ENCODE measurements at places on chromosomes 6 and 20.

GRCh38 chr20:47730744-47731143 lies 54.5 kb downstream of the SULF2 start:
- peaks cover 15% of the 10 kb centered on the region for H3K36me3 ChIP-seq
- H3K27me3 ChIP-seq = peaks cover 5% of the 10 kb centered on the region
- DNase-seq = no peak

DNA sequence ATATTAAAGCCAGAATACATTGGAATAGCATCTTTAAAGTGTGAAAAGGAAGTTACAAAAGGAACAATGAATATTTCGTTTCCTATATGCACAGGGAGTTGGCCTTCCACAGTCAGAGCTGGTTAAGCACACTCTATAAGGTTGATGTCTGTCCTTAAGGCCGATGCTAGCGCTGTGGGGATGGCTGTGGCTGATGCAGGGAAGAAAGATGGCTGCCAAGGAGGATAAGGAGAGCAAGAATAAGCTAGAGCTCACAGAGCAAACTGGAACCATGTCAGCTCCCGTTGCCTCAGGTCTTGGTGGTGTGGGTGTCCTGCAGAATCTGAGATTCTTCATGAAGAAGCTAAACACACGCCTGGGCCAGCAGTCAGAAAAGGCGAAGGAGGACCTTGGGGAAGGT lies 20.8 kb upstream of the STX11 start:
- H3K4me3 ChIP-seq = no peak overlapping the region
- H3K36me3 ChIP-seq = no peaks in the 10 kb centered on the region
- no peak overlapping the region for H3K27ac ChIP-seq

DNA sequence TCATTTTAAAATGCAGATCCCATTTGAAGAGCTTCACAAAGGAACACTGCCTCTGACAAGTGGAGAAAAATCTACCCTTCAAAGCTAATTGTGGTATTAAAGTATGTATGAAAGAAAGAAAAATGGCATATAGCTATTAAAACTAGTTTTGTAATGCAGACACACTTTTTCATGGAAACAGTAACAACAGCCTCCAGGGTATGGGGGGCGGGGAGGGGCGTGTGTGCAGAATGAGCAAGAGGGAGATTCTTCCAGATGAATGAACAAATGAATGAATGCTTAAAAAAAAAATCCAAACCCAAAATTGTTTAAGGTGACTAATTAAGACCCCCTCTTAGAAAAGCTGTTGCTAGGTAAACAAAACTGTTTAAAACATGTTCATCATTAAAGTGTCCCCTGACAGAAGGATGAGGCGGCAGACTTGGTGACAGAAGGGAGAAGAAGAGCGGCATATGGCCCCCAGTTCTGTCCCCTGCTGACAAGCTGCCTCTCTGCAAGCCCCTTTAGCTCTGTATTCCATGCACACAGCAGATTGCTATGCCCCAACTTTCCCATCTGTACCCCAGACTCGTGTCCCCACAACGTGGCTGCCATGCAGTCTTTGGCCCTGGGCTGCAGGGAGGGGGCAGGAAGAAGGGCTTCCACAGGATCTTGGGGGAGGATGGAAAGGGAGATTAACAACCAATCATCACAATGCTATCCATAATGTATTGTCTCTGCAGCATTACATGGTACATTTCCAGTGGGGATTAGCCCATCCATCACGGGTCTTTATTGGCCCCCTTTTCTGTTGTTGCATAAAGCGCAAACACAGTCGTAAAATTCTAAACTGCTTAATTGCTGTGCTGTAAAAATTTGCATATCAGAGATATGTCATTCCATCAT lies 108.4 kb upstream of the OLIG3 start:
- no peak for DNase-seq
- H3K4me3 ChIP-seq = no peak overlapping the region
- peaks cover 29% of the 10 kb centered on the region for H3K27me3 ChIP-seq
- no peak overlapping the region for H3K27ac ChIP-seq

DNA sequence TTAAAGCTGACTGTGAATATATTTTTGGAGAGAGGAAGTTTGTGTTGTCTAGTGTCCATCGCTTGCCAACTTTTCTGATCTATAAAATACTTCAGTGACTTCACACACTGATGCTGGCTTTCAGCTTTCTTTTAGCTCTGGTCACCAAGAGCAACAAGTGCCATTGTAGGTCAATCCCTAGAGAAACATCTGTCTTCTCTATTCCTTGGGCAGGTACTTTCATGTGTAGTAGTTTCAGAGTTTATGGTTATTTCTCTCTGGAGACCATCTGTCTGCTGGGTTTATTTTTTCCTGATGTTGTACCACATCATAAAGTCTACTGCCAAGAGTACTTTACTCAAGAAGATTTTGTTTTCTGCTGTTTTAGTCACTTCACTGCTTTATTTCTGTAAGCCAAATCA lies 249.9 kb downstream of the KHDC1L start:
- peaks cover 6% of the 10 kb centered on the region for H3K36me3 ChIP-seq
- H3K27me3 ChIP-seq = no peaks in the 10 kb centered on the region
- H3K4me3 ChIP-seq = no peak overlapping the region
- no peak for DNase-seq
- no peak overlapping the region for H3K27ac ChIP-seq

DNA sequence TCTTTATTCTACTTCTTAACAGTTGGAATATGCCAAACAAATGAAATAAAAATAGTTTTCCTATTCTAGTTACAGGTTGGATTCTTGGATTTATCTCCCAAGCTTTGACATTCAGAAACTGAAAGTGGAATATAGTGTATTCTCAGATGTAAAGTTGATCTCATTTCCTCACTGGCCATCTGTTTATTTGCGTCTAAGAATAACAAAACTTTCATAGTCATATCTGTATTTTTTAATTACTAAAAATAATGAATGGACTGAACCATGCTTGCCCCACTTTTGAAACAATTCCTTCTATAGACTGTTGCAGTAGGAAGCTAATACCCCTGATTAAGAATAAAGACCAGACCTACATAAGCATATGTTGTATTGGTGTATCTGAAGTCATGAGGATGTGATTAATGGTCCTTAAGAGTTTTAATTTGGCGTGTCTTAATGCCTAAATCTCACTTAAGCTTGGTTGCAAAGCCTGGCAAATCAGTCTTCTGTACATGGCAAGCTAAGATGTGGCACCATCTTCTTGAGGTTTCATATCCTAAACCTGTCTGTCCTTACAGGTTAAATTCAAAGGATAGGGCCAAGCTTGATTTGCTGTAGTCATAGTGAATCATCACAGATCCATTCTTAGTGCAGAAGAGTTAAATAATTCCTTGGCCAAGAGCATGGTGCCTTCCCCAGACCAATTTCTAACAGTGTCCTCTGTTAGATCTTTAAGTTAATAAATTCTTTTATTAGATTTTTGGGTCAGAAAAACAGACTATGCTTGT lies 58.9 kb downstream of the FOXO3 start:
- DNase-seq = no peak
- H3K36me3 ChIP-seq = peaks cover 4% of the 10 kb centered on the region
- H3K27ac ChIP-seq = no peak overlapping the region
- H3K4me1 ChIP-seq = peaks cover 19% of the 10 kb centered on the region

DNA sequence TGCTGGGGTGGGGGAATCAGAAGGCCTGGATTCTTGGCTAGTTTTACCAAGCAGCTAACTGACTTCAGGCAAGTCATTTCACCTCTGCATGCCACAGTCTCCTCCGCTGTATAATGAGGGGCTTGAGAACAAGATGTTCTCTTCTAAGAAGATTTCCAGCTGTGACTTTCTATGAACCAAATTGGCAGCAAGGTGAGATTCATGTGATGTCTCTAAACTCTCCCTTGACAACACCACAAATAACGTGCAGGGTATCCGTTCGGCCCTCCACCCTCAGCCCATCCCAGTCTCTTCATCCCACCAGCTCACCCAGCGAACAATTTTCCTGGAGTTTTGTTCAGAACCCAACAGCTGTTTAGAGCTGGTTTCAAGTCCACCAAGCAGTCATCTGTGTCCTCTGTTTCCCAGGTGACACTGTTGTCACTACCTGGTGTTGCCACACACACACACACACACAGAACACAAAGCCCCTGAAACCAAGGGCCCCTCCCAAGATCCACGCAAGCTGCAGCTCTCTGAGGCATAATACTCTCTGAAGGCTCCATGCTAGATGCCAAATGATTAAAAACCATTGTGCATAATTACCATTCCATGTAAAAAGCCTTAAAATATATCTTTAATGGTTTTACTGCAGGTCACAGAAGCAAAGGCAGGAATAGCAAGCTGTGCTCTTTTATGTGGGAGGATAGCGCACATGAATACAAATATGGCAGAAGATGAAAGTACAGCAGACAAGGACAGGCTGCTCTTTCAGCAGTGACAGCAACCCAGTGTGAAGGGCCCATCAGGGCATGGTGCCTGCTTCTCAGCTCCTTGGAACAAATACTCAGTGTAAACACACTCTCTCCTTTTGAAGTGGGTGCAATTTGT lies 48.2 kb downstream of the ARHGAP18 start:
- DNase-seq = no peak
- H3K4me1 ChIP-seq = peaks cover 14% of the 10 kb centered on the region
- no peak overlapping the region for H3K4me3 ChIP-seq
- H3K36me3 ChIP-seq = peaks cover 5% of the 10 kb centered on the region

DNA sequence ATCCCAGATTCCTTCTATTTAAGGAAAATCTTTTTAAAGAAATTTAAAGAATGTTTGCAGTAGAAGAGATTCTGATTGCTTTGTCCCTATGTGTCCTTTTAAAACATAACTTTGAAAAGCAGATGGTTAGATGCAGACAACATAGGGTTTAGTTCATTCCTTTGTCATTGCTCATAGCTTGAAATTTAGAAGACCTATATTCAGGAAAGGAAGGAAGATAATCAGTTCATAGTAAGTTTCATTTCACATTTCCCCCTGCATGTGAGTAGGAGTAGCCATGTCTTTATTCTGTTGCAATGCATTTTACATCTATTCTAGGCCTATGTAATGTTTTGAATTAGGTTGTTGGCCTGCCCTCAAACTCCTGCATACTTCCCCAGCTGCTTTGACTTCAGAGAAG lies 197.9 kb upstream of the GRIK2 start:
- no peak for DNase-seq
- no peak overlapping the region for H3K27ac ChIP-seq
- no peaks in the 10 kb centered on the region for H3K27me3 ChIP-seq
- no peaks in the 10 kb centered on the region for H3K36me3 ChIP-seq

DNA sequence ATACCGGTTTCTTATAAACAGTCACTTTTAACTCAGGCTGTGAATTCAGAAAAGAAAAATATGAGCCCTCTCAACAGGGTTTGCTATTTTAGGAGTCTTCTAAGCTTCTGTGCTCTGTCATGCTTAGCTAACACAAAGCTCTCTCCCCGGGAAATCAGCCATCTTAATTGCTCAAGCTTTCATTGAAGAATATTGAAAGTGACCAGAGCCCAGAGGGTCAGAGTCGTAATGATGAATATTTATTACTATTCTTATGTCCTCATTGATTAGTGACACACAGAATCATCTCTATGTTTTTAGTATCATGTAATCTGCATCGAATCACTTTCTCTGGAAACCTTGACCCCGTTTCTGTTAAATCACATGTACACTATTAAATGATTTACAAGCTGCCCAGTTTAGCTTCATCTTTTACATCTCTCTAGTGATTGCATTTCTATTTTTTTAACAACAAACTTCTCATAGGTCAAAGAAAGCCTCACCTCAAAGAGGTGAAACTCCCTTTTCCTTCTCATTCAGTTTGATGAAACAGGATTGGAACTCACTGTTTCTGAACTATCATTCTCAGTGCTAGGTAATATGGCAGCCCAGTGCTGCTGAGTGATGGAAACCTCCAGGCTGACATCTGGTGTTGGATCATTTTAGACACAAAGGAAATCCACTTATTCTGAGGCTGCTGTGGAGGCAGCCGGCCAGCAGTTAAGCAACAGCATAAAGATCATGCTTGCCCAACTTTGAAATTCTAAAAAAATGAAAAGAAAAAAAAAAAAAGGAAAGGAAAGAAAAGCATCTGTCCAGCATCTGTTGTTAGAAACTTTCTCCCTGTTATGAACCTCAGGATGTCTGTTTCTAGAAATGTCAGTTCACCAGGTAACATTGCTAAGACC lies 96.3 kb downstream of the RFPL4B start:
- H3K4me1 ChIP-seq = no peaks in the 10 kb centered on the region
- no peak overlapping the region for H3K4me3 ChIP-seq
- no peak for DNase-seq
- no peaks in the 10 kb centered on the region for H3K27me3 ChIP-seq

DNA sequence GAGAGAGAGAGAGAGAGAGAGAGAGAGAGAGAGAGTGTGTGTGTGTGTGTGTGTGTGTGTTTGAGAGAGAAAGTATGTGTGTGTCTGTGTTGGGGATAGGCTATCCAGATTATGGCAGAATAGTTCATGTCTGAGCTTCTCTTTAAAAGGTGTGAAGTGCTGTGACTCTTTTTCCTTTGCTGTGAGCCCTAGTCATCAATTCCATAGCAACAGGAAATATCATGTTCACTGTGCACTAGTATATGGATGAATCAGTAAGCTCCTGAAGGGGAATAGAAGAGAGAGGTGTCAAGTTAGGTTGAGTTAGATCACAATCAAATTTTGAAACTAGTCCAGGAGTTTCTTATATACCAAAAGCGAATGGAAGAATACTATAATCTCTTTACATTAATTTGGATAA lies 318.7 kb downstream of the RFPL4B start:
- H3K4me1 ChIP-seq = no peaks in the 10 kb centered on the region
- no peaks in the 10 kb centered on the region for H3K36me3 ChIP-seq
- H3K27me3 ChIP-seq = peaks cover 2% of the 10 kb centered on the region
- H3K4me3 ChIP-seq = no peak overlapping the region
- H3K27ac ChIP-seq = no peak overlapping the region
- no peak for DNase-seq

GRCh38 chr6:105757512-105758200 lies 328.5 kb upstream of the PRDM1 start:
- no peak overlapping the region for H3K27ac ChIP-seq
- peaks cover 9% of the 10 kb centered on the region for H3K27me3 ChIP-seq
- peaks cover 13% of the 10 kb centered on the region for H3K4me1 ChIP-seq
- H3K36me3 ChIP-seq = peaks cover 5% of the 10 kb centered on the region
- no peak overlapping the region for H3K4me3 ChIP-seq
